ENCODE measurements at places on chromosomes 13 and 19. TPM values are rescaled to one million over a fixed set of nuclear protein-coding genes. Genes with fewer than 3 reads are reported as not detected.

Gene DLL3
- not detected for total RNA-seq

Gene FXYD7
- 5.5 TPM for total RNA-seq

DNA sequence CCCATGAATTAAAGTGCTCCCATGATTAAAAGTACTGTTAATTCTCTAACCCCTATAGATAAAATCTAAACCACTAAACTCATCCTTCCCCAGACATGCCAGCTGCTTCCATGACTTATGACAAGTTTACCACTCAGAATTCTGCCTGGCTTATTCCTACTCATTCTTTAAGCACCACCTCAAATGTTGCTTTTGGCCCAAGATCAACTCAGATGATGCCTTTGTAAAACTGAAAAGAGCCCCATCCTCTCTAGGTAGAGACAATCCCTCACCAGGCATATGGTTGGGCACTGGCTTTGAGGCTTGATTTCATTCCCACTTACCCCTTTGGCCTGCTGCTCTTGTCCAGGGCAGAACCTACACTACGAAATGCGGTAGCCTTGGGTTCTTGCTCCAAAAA is 250.0 kb downstream of the DNAJC15 start:
- DNase-seq: no peak

- DNase-seq: no peak
Measured at GRCh38 chr13:37686501-37686900, 87.9 kb upstream of the POSTN start.

GRCh38 chr19:38059897-38060296 is 152.9 kb downstream of the SIPA1L3 start:
- no peak for DNase-seq
